ENCODE measurements at places on chromosomes 2 and 18. TPM values are rescaled to one million over a fixed set of nuclear protein-coding genes. Genes with fewer than 3 reads are reported as not detected.

DNA sequence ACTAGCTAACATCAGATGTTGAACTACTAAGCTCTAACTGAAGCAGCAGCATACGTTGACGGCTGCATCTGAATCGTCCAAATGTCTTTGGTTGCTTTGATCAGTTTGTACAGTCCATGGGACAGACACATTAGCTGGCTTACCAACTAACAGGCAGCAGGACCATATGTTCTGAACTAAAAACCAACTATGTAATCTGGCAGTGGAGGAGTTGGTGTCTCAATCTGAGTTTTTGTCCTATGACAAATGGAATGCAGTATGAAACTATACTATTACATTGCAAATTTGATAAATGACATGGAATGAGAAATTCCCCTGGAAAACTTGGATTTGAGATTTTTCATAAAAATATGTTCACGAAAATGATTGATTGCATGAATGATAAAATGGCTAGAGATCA, 79.5 kb downstream of the EPHA4 start:
- DNase-seq, result no peak

DNA sequence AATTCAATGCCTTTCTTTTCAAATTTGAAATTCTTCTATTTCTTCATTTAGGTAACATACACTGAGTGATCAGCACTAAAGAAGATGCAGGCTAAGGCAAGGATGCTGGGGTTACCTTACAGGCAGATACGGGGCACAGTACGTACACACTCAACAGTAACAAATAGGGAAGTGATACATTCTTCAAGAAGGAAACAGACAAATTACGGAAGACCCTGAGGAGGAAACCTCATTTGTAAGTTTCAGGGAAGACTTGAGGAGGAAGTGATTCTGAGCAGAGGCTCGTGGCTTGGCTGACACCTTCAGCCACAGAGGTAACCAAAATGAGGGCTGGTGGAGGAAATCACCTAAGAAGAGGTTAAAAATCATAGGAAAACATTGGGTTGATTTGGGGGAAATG, 1108.3 kb upstream of the KLHL29 start:
- DNase-seq, result no peak

GRCh38 chr2:68824831-68825230, 46.4 kb downstream of the BMP10 start:
- no peak for DNase-seq

- DNase-seq, result no peak
These were observed 335.0 kb upstream of the ID2 start for GRCh38 chr2:8346706-8347430.

Gene AP1S3
- total RNA-seq, result 1.2 TPM

- no peak for DNase-seq
These were observed 52.2 kb upstream of the NFE2L2 start for GRCh38 chr2:177316756-177317155.
